ENCODE measurements at places on chromosomes 13 and 19.

- H3K27ac ChIP-seq = no peak overlapping the region
- no peak overlapping the region for H3K4me3 ChIP-seq
- DNase-seq = no peak
- H3K4me1 ChIP-seq = peaks cover 9% of the 10 kb centered on the region
- H3K27me3 ChIP-seq = peaks cover 15% of the 10 kb centered on the region
- no peaks in the 10 kb centered on the region for H3K36me3 ChIP-seq
Observed at GRCh38 chr13:51867062-51867461, 5.3 kb downstream of the CCDC70 start.

DNA sequence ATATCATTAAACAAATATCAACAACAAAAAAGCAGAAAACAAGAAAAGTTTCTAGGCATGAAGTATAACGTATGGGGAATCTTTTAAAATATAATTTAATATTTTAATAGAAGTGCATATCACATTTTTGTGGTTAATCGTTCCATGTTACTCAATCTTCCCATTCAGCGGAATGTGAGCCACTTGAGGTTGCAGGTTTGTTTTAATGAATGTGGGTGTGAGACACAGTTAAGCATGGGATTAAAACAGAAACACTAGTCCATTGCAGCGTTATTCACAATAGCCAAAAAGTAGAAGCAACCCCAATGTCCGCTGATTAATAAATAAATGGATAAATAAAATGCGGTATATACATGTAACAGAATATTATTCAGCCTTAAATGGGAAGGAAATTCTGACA lies 146.0 kb downstream of the NDFIP2 start:
- no peaks in the 10 kb centered on the region for H3K36me3 ChIP-seq
- no peaks in the 10 kb centered on the region for H3K4me1 ChIP-seq
- H3K27me3 ChIP-seq = peaks cover 8% of the 10 kb centered on the region
- DNase-seq = no peak

GRCh38 chr13:28048768-28049167 lies 51.6 kb downstream of the FLT3 start:
- no peak for DNase-seq
- H3K27ac ChIP-seq = no peak overlapping the region
- H3K36me3 ChIP-seq = no peaks in the 10 kb centered on the region
- peaks cover 10% of the 10 kb centered on the region for H3K4me1 ChIP-seq
- no peaks in the 10 kb centered on the region for H3K27me3 ChIP-seq

DNA sequence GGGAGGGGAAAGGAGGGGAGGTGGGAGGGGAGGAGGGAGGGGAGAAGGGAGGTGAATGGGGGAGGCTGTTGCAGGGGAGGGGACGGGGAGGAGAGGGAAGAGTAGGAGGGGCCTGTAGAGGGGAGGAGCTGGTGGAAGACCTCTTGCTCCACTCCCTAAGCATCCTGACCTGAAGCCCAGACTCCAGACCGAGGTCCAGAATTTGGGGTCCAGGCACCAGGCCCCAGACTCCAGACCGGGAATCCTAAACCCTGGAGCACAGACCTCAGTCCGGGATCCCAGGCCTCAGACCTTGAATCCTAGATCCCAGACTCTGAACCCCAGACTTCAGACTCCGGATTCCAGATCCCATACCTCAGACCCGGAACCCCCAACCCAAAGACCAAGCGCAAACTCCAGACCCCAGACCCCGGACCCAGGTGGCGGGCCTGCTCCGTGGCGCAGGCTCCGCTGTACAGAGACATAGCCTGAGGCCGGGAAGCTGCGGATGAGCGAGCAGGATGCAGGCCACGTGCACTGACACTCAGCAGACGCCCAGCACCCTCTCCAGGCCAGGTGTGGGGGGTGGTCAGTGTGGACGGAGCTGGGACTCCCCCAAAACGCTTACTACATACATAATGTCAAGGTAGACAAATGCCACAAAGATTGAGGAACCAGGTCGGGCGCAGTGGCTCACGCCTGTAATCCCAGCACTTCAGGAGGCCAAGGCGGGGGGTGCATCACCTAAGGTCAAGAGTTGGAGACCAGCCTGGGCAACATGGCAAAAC lies 710 bp upstream of the BTBD2 start:
- peaks cover 18% of the 10 kb centered on the region for H3K4me1 ChIP-seq
- no peaks in the 10 kb centered on the region for H3K27me3 ChIP-seq
- H3K4me3 ChIP-seq = peak overlapping the region; percentile 56
- peaks cover 5% of the 10 kb centered on the region for H3K36me3 ChIP-seq
- H3K27ac ChIP-seq = peak overlapping the region; percentile 63

GRCh38 chr13:21152251-21152899 lies 24.0 kb downstream of the SKA3 start:
- no peak overlapping the region for H3K4me3 ChIP-seq
- no peak overlapping the region for H3K27ac ChIP-seq
- no peak for DNase-seq
- no peaks in the 10 kb centered on the region for H3K27me3 ChIP-seq
- peaks cover 43% of the 10 kb centered on the region for H3K36me3 ChIP-seq

DNA sequence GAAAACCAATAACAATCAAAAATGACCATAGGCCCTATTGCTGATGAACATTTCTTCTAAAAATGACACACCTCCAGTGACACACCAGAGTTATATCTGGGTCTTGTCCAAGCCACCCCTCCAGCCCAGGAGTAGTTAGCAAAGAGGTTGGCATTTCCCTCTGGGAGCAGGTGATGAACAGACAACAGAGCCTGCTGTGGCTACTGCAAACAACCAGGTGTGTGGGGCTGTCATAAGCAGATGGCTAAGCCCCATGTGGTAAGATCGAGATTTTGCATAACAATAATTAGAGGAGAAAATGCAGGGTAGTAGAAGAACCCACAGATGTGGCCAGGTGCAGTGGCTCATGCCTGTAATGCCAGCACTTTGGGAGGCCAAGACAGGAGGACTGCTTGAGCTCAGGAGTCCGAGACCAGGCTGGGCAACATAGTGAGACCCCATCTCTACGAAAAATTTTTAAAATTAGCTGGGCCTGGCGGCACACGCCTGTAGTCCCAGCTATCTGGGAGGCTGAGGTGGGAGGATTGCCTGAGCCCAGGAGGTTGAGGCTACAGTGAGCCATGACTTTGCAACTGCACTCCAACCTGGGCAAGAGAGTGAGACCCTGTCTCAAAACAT lies 5.0 kb downstream of the XRCC1 start:
- no peaks in the 10 kb centered on the region for H3K27me3 ChIP-seq
- H3K4me1 ChIP-seq = peaks cover 47% of the 10 kb centered on the region
- DNase-seq = no peak

DNA sequence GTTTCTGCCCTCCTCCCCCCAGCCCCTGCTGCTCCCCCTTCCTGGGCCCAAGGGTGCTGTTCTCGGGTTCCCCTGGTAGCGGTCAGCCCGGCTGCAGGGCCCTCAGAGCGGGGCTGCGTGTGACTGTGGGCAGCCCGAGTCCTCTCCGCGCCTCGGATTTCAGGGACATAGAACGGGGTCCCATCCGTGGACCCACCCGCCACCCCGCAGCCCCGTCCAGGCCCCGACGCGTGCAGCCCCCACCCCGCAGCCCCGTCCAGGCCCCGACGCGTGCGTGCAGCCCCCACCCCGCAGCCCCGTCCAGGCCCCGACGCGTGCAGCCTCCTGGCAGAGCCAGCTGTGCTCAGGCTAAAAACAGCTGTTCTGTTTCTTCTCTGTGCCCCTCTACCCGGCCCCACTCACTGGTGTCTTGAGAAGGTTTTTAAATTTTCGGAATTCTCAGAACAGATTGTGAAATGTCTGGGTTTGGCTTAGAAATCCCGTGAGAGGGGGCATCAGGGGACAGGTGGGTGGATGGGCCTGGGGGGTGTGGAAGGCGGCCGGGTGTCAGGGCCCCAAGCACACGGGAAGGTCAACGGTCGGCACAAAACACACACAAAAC lies 5.5 kb upstream of the PRTN3 start:
- no peaks in the 10 kb centered on the region for H3K36me3 ChIP-seq
- no peak for DNase-seq
- no peak overlapping the region for H3K27ac ChIP-seq
- H3K4me3 ChIP-seq = no peak overlapping the region
- peaks cover 22% of the 10 kb centered on the region for H3K27me3 ChIP-seq
- H3K4me1 ChIP-seq = no peaks in the 10 kb centered on the region

All from activated T-cell treated with anti-CD3 and anti-CD28 coated beads, Interleukin-2, amount 50 U/mL, for 24 hours (primary cell).